ENCODE measurements at places on chromosomes 5 and 9.

DNA sequence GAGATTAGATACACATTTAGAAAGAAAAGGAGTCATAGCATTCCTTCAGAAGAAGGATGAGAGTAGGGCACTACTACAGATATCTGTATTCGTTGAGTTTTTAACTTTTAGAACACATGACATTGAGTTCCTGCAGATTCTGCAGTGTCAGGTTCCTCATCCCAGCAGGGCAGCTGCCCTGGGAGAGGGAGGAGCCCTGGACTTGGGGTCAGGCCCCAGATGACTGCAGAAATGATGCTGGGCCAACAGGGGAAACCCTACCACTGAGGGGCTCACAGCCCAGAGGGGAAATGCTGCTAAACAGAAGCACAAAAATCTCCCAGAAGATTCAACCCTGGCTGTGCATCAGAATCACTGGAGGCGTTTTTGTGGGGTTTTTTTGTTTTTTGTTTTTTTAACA is 68.9 kb upstream of the TAF1L start:
- DNase-seq, result no peak

DNA sequence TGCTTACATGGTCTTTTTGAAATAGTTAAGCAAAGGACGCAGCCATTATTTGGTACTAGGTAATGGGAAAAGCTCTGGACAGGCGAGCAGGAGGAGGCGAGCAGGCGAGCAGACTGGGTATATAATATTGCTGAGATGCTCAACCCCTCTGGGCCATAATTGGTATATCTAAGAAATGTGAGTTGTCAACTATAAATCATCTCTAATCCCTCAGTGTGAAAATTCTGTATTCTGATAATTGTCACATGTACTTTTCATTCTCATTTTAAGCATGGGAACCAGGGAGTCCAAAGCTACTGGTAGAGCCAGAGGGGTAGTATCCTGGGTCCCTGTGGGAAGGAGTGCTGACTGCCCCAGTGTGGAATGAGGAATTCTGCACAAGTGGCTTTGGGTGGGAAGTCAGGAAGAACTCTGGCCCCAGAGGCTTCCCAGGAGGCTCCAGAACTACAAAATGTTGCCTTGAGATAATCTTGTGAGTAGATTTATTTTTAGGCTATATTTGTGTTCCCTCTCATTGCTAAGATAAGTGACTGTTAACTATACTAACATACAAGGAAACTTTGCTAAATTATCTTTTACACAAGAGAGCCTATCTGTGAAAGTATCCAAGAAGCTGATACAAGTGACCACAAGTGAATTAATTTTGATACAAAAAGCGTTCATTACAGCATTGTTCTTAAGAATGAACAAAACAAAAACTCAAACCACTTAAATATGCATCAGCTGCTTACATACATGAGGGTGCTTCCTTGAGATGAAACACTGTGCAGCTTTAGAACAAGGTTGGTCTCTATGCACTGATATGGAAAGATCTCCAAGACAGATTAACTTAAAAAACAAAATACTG is 70.5 kb upstream of the TNFAIP8 start:
- DNase-seq, result no peak

DNA sequence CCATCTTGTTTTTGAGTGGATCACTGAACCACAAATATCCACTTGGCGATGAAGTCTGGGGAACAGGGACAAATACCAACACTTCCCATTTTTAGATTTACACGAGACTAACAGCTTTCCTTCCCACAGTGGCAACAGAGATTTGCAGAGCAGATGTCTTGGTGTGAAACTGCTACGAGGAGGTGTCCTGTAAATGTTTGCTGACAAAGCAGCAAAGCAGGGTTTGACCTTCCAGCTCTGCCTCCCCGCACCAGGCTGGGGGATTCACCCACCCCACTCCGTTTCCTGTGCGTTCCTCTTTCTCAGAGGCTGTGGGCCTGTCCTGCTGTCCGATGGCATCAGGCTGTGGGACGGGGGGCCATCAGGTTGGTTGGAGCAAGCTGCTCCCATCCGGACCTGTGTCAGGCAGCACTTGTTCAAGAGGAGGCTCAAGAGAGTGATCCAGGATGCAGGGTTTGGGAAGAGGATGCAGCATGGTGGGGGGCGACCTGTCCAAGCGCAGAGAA is 693 bp upstream of the RGS3 start:
- DNase-seq, result no peak

GRCh38 chr9:125493384-125493783 is 213.6 kb downstream of the MAPKAP1 start:
- DNase-seq, result no peak

DNA sequence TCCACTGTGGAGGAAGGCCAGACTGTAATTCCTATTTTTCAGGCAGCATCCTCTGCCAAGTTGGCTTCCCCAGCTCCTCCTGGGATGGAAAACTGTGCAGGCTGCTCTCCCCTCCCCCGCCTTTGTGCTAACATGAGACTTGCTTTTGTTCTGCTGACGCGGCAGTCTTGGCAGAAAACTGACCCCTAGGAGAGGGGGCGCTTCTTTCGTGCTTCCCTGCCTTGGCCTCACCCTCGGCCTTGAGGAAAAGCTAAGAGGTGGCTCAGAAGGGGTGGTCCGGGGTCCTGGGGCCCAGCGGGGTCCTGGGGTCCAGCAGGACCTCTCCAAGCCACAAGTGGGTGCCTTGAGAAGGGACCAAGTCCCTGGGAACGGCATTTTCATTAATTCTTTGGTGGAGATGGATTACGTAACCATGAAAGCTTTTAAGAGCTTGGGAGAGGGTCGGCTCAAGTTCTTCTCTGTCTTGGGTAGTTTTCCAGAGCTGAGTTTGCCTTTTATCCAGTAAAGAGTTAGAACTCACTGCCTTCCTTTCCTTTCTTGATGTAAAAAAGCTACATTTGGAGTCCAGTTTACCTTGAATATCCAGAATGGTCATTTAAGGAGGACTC is 51.0 kb downstream of the SH3PXD2B start:
- DNase-seq, result no peak

- DNase-seq, result no peak
Measured at GRCh38 chr9:38000735-38001134, 68.3 kb downstream of the SHB start.

GRCh38 chr5:173327948-173328843 is at the start of gene STC2:
STC2 (minus strand) TSS chr5:173328414; CDS start chr5:173328193, 221 bp downstream.
- peak; percentile 82 for DNase-seq

- DNase-seq, result no peak
Measured at GRCh38 chr9:89530726-89531125, 32.8 kb upstream of the SEMA4D start.

DNA sequence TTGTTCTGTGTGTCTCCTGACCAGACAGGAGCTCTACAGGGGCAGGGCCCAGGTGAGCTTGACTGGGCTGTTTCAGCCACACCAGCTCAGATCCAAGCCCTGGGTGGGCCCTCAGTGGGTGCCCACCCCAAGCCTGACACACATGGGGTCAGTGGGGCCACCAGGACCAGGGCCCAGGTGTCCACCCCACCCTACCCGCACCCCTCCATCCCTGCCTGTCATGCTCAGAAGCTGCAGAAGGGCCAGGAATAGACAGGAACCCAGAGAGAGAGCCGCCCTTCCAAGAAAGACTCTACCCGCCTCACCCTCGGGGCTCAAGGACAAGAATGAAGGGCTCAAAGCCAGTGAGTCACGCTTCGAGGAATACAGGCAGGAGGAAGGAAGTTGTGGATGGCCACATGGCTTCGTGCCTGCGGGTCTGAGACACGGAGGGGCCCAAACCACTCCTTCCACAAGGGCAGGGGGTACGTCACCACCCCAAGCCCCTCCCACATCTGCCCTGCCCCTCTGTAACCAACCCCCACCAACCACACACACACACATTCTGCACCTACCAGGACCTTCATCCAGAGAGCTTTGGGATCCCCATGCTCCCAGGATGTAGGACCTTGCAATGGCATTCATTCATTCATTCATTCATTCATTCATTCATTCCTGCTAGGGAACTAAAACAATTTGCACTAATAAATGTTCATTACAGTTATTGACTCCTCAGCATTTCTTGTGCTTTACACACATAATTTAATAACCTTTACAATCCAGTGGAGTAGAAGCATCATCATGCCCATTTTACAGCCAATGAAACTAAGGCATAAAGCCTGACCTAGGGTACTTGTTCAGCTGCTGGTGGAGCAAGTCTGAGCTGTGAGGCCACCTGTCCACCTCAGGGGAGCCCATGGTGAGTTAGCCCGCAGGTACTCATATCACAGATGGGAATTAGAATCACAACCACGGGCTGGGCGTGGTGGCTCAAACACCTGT is 55.9 kb upstream of the STXBP1 start:
- DNase-seq, result peak; percentile 10

DNA sequence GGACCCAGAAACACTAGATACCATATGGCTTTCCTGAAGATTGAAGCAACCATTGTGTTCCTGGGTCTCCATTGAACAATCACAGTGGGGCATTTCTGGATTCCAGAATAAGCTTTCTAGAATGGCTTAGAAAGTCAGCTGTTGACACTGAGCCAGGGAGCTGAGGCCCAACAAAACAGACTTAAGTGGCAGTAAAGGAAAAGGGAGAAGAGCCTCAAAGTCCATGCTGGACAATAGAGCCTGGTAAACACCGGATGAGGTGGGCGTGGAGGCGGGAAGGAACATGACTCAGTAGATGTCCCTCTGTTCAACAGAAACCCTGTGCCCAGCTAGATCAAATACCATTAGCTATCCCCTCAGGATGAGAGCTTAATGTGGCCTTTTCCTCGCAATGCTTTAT is 14.8 kb downstream of the SPARC start:
- DNase-seq, result no peak

DNA sequence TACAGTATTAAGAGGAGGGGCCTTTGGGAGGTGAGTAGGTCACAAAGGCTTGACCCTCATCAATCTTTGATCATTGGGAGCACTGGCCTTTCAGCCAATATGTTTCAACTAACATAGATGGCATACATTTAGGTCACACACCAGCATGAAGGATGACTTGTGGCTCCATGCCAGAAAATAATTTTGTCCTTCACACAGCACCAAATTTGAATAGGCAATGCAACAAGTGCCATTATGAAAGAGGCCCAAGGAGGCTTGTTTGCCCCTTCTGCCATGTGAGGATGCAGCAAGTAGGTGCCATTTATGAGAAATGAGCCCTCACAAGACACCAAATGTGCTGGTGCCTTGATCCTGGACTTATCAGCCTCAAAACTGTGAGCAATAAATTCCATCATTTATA is 81.1 kb downstream of the JAKMIP2 start:
- no peak for DNase-seq

DNA sequence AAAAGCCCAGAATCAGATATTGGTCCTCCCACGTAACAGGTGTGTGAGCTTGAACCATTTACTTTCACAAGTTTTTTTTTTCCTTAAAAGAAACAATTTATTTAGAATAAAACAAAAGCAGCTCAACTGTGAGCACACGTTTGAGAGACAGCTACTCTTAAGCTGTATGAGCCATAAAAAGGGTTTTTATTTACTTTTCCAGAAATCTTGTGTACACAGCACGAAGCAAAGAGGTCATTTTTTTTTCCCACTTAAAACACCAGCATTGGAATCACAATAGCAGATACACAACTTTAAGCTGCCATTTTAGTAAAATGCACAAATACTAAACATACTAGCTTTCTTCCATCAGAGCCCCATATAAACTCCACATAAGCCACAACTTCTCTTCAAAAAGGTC is 44.6 kb downstream of the JAKMIP2 start:
- no peak for DNase-seq

GRCh38 chr9:3947859-3948438 is 351.9 kb downstream of the GLIS3 start:
- DNase-seq, result no peak

DNA sequence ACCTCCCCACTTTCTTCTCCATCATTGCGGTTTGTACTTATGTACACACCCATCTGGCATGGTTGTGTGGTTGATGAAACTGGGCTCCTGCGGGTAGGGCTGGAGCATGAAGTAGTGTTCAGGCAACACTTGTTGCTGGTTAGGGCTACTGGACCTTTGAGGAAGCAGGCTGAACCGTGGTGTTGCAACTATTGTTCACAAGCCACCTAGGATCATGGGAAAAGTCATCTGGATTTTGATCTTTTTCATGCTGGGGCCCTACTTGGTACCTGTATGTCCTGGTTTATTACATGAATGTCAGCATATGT is 40.1 kb upstream of the TIFAB start:
- DNase-seq, result no peak

DNA sequence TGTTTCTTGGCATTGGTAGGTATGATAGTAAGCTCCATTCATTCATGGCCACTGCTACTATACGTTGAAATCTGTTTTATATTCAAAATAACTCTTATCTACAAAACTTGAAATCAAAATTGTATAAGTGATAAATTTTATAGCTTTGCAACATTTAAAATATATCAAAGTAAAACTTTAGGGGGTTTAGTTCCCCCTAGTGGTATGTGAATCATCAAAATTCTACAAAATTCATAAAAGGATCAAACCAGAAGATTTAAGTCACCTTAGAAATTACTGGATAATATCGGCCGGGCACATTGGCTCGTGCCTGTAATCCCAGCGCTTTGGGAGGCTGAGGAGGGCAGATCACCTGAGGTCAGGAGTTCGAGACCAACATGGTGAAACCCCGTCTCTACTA is 243.0 kb upstream of the CDH18 start:
- DNase-seq, result no peak

DNA sequence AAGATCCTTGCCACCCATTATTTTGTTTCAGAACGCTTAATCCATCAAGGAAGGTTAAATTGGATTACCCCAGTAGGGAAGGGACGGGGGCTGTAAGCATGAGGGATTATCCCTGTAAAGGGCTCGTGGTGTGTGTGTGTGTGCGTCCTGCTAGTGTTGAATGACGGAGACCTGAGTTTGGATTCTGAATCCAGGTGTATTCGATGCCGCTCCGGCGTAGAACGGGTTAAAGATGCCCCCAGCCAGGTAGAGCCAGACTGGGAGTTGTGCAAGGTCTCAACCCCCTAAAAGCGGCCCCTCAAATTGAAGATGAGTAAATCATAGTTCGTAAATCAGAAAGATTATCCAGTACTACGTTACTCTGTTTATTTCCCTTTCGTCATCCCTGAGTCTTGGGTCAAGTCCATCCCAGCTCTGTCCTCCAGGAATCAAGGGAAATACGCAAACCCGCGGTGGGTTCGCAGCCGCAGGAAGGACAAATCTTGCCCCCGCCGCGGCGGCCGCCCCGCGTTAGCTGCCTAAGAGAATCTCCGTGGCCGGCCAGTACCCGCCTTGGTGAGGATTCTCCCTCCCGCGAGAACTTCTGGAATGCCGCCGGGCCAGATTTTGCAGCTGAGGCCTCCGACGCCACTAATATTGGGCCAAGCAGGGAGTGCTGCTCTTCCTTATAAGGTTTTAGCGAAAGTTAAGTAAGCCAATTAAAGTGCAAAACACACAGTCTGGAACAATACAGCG is 586 bp upstream of the MTAP start:
- peak; percentile 10 for DNase-seq

DNA sequence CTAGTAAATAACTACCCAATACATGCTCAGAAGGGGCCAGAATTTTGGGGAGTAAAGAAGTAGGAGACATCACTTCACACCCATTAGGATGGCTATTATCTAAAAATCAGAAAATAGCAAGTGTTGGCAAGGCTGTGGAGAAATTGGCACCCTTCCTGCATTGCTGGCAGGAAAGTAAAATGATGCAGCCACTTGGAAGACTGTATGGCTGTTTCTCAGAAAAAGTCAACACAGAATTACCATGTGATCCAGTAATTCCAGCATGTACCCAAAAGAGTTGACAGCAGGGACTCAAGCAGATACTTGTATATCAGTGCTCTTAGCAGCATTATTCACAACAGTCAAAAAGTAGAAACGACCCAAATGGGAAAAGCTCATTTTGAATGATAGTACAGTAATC is 107.6 kb downstream of the APBA1 start:
- no peak for DNase-seq
